Stimulated activated CD4-positive, alpha-beta T cell treated with anti-CD3 and anti-CD28 coated beads, Interleukin-1b, Interleukin-23, amount 100 ng/mL, for 1 hour (primary cell): ENCODE measurements at places on chromosomes 11 and 22.

GRCh38 chr11:1863352-1864216, 10.7 kb downstream of the LSP1 start:
- no peak for DNase-seq

- no peak for DNase-seq
Measured at GRCh38 chr11:93216511-93217101, 18.8 kb upstream of the SLC36A4 start.

- peak; percentile 10 for DNase-seq
Measured at GRCh38 chr11:45146072-45147016, at the start of gene PRDM11. Gene PRDM11 (plus strand): TSS chr11:45146639. CDS start chr11:45181767, 35,128 bp downstream.

GRCh38 chr11:14315130-14315529, 43.9 kb downstream of the RRAS2 start:
- DNase-seq, result no peak

GRCh38 chr22:31977939-31978338, 33.6 kb downstream of the YWHAH start:
- DNase-seq, result no peak
